H9 (cell line): ENCODE measurements at places on chromosomes 3 and 15.
A peak's percentile ranks its signal among the peaks of the same experiment; 100 is the strongest.

- no peak for DNase-seq
These were observed 3.3 kb upstream of the CD96 start for GRCh38 chr3:111538681-111539083.

DNA sequence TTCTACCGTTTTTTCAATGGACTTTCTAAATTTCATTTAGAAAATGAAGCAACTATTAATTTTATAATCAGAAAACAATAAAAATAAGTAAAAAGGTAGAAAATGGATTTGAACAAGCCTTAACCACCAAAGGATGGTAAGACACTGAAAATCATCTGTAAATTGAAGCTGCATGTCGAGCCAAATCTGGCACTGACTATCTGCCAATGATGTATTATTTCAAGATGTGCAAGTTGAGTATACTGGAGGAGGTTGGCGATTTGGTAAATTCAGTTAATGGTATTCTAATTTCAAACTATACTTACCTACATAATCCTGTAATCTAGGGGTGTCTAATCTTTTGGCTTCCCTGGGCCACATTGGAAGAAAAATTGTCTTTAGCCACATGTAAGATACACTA is 93.5 kb downstream of the FMN1 start:
- no peak for DNase-seq

GRCh38 chr3:133487204-133487603 is 86.3 kb upstream of the CDV3 start:
- DNase-seq: peak; percentile 75

DNA sequence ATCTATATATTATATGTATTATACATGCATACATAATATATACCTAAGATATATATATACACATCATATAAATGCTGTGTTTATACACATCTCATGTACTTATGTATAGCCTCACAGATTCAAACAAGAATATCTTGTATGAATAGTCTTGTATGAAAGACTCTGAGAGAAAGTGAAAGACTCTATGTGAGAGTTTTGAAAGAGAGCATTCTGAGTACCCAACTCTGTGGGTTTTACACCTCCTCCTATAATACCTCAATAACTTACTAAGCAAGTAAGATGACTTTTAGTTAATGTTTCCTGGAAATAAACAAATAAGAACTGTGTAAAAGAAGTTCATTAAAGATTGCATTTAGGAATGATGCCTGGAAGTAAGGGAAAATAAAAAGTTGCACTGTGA is 108.1 kb upstream of the GMNC start:
- no peak for DNase-seq

DNA sequence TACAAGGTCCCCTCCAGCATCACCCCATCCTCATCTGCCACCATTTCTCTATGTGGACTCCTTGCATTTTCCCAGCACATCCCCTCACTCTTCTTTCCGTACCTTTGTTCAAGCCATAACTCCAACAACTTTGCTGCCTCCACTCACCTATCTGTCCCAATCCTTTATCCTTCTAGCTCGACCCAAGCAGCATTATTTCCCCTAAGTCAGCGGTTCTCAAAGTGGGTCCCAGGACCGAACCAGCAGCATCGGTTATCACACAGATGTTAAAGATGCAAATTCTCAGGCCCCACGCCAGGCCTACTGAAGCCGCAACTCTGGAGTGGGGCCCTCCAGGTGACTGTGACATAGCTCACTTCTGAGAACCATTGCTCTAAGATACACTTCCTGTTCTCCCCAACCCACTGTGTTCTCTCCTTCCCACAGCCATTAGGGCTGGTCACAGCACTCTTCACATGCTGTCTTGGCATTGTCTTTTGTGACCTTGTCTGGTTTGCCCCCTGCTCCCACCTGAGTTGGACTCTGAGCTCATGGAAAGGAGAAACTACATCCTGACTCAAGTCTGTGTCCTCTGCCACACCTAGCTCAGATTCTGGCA is 56.2 kb downstream of the AAGAB start:
- no peak for DNase-seq

DNA sequence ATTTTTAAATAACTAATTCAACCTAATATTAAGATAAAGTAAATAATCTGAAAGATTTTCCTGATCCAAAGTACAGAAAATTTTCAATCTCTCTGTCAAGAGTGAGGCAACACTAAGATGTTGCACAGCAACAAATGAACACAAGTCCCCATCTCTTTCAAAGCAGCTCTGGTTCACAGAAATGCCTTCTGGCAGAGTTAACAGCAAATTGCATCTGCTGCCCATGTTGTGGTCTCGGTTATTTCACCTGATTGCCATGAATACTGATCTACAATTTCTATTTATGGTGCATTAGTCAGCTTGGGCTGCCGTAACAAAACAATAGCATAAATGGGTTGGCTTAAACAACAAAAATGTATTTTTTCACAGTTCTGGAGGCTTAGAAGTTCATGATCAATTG is 167.3 kb downstream of the BCHE start:
- no peak for DNase-seq

DNA sequence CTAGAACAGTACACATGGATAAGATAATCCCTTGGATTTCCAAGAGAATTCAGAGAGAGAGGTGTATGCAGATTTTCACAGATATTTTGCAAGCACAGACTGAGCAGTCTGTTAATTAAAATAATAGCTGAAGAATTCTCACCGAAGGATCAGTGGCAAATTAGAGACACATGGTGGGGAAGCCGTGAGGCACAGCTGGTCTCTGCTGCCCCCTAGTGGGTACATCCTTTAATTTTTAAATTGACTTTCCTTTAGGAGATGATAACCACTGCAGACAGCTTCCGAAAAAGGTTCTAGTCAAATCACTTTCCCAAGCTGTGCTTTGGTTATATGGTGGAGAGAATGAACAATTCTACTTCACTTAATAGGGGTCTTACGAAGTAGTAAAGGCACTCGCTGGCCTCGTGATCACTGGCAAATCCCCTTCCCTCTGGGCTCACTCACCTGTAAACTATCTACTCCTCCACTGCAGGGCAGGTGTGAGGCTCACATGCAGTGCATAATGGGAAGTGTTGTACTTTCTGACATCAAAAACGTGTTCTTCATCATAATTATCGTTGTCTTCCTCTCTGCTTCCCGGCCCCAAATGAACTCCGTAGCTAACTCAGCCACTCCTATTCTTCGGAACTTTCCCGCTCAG is 19.5 kb downstream of the MESD start:
- DNase-seq: no peak

DNA sequence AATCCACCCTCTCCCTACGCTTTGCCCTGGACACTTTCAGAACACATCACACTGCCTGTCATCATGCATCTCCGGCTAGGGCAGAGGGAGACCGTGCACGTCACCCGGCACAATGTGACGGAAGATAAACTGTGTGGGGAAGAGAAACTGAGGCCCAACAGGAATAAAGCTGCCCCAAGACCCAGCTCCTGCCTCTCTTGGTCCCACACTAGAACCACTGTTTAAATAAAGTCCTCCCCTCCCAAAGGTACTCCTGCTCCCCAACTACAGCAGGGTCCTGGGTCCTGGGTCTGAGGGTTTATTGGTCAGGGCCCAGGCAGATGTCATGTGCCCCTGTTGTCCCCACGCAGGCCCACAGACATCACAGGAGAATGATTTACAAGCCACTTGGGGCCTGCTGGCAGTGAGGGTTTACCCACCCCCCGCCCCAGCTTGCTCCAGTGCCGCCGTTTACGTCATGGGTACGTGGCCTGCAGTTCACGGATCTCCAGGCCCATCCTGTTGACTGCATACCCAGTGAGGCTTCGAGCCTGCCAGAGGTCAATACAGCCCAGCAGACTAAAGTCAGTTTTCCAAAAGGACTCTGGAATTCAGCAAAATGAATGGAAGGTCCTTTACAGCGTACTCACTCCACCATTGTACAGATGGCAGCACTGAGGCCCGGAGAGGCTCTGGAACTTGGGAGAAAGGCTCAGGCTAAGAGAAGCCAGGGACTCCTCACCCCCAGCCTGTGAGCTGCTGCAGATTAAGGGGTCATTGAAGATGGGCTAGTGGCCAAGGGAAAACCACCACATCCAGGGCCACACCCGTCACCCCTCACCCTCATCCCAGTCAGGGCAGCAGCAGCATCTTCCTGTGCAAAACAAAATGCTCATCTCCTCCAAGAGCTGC is 23.2 kb downstream of the ALS2CL start:
- DNase-seq: peak; percentile 21

- no peak for DNase-seq
These were observed 88.6 kb downstream of the ATP2B2 start for GRCh38 chr3:10416730-10417300.
